ENCODE measurements at places on chromosomes 3 and 15.

DNA sequence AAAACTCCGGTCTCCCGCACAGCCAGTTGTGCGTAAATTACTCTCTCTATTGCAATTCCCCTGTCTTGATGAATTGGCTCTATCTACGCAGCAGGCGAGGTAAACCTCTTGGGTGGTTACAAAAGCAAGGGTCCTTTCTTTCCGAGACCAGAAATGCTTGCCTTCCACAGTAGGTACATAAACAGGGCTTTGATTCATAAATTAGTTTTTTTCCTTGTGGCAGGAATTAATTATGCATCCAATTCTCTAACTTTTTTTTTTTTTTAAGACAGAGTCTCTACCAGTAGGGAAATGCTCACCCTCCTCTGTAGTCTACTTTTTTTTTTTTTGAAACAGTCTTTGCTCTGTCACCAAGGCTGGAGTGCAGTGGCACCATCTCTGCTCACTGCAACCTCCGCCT lies 16.3 kb downstream of the CD80 start:
- DNase-seq: no peak

- DNase-seq: no peak
Measured at GRCh38 chr15:99442252-99442897, 123.4 kb upstream of the MEF2A start.

GRCh38 chr3:184565421-184566211 lies 4.0 kb downstream of the EPHB3 start:
- DNase-seq: no peak

GRCh38 chr15:75672646-75673425 lies 25.1 kb downstream of the SNX33 start:
- DNase-seq: no peak

All from natural killer cell (primary cell).